GM20000 (cell line): ENCODE measurements at places on chromosomes 3 and 15.

- no peak for DNase-seq
Measured at GRCh38 chr3:126419886-126420786, 25.4 kb downstream of the CFAP100 start.

DNA sequence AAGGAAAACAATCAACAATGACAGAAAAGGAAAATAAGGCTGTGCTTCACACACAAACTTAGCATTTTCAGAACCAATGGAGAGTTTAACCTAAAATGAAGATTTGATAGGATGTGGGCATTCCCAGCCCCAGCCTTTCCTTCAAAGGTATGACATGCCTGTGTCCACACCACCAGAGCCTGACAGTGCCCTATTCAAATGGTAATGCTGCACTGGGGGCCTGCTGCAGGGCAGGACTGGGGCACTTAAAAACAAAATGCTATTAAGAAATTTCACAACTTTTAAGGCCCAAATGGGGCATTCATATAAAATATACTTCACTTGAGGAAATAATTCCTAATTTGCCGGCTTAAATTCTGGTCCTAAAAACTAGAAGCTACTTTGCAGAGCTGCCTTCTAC, 30.9 kb upstream of the TKT start:
- DNase-seq, result no peak

DNA sequence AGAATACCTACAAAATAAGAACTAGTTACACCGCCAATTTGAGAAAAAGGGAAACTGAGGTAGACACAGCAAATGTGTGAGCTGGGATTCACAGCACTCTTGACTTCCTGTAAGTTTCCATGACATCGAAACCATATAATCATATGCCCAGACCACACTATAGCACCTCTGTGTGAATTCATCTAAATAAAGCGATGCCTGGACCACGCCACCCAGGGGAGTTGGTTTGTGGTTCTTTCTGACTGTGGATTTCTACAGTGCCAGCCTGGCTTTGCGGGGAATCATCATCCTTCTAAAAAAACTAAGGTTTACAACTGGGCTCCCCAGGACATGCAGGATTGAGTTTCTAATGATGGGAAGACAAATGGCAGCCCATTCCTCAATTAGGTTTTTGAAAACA, 23.5 kb upstream of the CA12 start:
- no peak for DNase-seq

DNA sequence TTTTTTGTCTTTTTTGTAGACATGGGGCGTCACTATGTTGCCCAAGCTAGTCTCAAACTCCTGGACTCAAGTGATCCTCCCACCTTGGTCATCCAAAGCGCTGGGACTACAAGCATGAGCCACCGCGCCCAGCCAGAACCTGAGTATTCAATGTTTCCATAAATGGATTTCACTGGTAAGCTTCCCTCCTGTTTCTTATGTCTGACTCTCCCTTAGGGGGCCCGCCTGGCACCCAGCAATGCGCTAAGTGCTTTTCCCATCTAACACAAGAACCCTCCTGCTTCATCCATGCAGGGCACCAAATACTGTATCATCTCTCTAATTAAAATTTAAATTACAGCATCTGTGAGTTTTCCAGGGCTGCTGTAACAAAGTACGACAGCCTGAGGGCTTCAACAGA, 44.9 kb downstream of the KLF15 start:
- DNase-seq, result no peak

DNA sequence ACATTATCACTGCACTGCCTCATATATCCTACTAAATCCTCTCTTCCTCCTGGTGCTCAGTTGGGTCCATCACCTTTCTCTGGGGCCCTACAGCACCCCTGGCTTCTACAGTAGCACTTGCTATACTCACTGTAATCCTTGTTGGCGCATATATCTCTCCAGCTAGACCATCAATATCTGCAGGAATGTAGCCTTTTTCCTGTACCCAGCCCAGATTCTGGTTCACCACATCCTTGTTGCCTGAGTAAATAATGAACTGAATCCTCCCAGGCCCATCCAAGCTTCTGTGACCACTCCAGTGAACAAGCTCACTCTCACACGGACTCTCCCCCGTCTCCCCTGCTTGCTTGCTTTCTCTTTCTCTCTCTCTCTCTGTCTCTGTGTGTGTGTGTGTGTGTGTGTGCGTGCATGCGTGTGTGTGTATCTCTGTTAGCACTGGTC, 62.5 kb upstream of the LIPC start:
- DNase-seq, result peak; percentile 18

DNA sequence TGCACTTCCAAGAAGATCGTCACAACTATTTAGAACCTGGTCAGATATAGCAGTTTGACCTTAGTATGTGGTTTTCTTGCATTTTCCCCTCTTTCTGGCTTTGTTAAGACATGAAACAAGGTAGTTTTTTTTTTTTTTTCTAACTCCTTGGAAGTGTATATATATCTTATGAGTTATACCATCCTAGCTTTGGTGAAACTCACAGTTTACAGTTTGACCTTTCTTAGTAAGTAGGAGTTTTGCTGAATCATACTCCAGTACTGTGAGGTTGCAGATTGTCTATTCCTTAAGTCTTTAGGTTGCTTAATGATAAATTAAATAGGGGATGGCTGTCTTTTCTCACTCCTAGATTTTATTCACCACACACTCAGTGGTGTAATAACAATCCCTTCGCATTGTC, 325.0 kb downstream of the RBMS3 start:
- DNase-seq, result no peak

GRCh38 chr3:99861216-99861615, 43.6 kb downstream of the CMSS1 start:
- DNase-seq, result no peak

DNA sequence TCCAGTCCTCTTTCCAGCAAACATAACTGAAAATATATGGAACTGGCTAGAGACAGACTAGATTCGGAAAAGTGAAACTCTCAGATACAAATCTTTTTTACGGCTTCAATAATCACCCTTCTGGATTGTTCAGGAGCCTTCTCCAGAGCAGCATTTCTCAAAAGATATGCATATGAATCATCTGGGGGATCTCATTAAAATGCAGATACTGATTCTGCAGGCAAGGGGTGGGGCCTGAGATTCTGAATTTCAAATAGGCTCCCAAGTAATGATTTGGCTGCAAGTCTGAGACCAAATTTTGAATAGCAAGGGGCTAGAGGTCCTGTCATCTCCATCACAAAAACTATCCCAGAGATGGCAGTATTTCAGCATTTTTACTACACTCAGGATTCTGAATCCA, 165.4 kb downstream of the CTNNB1 start:
- DNase-seq, result no peak

- DNase-seq, result no peak
Measured at GRCh38 chr15:65163041-65163440, 22.1 kb downstream of the CLPX start.

GRCh38 chr15:101243420-101243819, 8.4 kb downstream of the CHSY1 start:
- no peak for DNase-seq

DNA sequence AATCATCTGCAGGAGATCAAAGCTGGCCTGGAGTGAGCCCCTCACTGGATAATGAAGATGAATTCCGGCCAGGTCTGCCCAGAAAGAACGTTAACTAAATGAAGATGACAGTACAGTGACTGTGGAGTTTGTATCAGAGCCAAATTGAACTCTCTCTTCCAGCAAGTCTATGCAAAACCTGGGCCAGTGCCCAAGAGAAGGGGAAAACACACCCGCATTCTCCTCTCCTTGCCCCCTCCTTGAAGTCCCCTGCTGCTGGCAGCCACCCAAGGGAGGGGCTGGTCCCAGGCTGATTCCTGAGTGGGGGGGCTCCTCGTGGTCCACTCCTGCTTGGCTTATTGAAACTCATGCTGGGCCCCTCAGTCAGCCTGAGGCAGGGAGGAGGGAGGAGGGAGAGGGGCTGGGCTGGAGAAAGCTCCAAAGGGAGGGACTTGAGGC, 155.7 kb downstream of the RAB11A start:
- DNase-seq, result no peak

DNA sequence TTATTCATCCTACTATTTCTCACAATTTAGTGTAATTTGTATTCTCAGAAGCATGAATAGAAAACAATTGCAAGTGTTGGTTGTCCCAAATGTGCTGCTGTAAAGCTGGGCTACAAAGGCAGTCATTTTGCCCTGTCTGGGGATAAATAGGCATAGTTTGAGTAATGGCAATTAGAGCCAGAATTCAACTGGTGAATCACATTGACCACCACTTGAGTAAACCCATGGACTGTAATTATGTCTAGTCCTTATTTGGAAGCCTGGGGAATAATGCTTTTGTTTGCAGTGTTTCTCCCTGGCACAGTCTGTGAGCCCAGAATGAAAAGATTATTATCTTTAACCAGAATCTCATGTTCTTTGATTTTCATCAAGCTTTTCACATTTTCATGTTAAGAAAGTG, 30.5 kb upstream of the CHL1 start:
- no peak for DNase-seq

- DNase-seq, result no peak
Measured at GRCh38 chr3:178304758-178305467, 231.3 kb upstream of the KCNMB2 start.
